CD4-positive, CD25-positive, alpha-beta regulatory T cell (primary cell): ENCODE measurements at places on chromosomes 11 and 22. TPM values are rescaled to one million over a fixed set of nuclear protein-coding genes. Genes with fewer than 3 reads are reported as not detected.

OR51A2 gene
- not detected for total RNA-seq

SCGB1A1 gene
- total RNA-seq: not detected

DNA sequence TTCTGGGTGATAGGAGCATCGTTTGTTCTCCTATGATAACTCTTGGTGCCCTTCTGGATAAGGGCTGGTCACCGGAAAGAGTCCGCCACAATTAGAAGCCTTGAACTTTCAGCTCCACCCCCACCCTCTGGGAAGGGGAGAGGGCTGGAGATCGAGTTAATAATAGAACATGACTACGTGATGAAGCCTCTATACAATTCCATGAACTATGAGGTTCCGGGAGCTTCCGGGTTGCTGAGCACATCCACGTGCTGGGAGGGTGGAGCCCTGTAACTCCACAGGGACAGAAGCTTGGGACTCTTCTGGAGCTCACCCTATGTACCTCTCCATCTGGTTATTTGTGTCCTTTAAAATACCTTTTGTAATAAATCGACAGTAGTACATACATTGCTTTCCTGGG, 40.3 kb downstream of the ARHGAP42 start:
- DNase-seq: no peak
- no peaks in the 10 kb centered on the region for H3K36me3 ChIP-seq
- no peaks in the 10 kb centered on the region for H3K4me1 ChIP-seq
- no peak overlapping the region for H3K4me3 ChIP-seq
- no peaks in the 10 kb centered on the region for H3K27me3 ChIP-seq

DNA sequence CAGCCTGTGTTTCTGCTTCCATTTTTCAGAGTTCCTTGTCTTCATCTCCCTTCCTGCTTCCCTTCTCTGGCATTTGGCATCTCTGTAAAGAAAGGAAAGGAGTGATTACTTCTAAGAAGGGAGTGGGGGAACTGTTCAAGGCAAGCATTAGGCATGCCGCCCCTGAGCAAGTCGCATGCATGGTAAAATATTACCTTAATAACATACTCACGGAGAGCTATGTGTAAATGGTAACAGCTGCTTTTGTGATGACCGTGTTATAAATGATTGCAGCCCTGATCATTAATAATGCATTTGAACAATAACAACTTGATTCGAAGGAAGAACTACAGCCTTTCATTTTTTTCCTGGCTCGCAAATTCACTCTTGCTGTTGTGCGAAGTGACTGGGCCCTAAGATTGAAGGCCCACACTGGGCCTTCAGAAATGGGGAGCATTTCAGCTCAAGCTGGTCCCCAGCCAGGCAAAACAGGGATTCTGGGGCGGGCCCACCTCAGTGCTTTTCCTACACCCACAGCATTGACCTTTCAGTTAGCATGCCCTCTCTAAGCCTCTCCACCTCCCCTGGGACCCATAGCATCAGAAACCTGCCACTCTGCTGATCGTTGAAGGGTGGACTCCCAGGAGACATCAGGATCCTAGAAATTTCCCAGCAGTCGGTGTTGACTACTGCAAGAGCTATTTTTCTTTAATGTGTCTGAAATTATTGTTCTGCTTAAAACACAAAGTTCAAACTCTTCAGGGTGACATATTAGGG, 263.0 kb upstream of the CADM1 start:
- no peaks in the 10 kb centered on the region for H3K27me3 ChIP-seq
- H3K4me3 ChIP-seq: no peak overlapping the region
- no peak for DNase-seq
- H3K4me1 ChIP-seq: no peaks in the 10 kb centered on the region
- no peak overlapping the region for H3K27ac ChIP-seq
- H3K36me3 ChIP-seq: no peaks in the 10 kb centered on the region

DNA sequence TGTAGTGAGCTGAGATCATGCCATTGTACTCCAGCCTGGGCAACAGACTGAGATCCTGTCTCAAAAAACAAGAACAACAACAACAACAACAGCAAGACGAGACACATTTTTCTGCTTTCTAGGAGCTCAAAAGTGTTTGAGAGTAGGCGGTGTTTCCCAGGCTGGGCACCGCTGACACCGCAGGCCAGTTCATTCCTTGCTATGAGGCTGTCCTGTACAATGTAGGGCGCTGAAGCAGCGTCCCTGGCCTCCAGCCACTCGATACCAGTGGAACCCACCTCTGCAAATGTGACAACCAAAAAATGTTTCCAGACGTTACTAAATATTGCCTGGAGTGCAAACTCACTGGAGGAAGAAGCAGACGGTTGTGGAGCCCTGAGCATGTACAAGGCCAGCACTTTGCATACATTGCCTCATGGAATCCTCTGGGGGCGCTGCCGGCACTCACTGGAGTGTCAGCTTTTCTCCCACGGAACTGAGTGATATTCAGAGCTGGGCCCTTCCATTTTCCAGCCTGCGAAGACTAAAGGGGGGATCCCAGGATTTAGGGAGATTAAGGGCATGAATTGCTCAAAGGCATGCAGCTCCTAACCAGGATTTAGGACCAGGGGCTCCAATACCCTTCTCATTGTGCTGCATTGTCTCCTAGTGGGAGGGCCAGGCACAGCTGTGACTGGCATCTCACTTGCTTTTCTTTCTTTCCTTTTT, 5.8 kb upstream of the MIEF1 start:
- no peaks in the 10 kb centered on the region for H3K27me3 ChIP-seq
- H3K27ac ChIP-seq: no peak overlapping the region
- no peaks in the 10 kb centered on the region for H3K36me3 ChIP-seq
- H3K4me3 ChIP-seq: no peak overlapping the region
